Articular chondrocyte of knee joint (primary cell): ENCODE measurements at places on chromosomes 3 and 15. TPM values are rescaled to one million over a fixed set of nuclear protein-coding genes. Genes with fewer than 3 reads are reported as not detected.

KCNMB2 gene
- total RNA-seq: 0.11 TPM in 1 of 2 replicates, not detected in the other

SPATA12 gene
- total RNA-seq: under 0.01 TPM in 1 of 2 replicates, not detected in the other

ZNF80 gene
- total RNA-seq: not detected in 2 replicates

CFAP91 gene
- 1.3 and 1.4 TPM in 2 replicates for total RNA-seq

TSC22D2 gene
- total RNA-seq: 17.4 and 18.2 TPM in 2 replicates

AADACL2 gene
- total RNA-seq: not detected in 2 replicates
